ENCODE measurements at places on chromosomes 12 and 14.

DNA sequence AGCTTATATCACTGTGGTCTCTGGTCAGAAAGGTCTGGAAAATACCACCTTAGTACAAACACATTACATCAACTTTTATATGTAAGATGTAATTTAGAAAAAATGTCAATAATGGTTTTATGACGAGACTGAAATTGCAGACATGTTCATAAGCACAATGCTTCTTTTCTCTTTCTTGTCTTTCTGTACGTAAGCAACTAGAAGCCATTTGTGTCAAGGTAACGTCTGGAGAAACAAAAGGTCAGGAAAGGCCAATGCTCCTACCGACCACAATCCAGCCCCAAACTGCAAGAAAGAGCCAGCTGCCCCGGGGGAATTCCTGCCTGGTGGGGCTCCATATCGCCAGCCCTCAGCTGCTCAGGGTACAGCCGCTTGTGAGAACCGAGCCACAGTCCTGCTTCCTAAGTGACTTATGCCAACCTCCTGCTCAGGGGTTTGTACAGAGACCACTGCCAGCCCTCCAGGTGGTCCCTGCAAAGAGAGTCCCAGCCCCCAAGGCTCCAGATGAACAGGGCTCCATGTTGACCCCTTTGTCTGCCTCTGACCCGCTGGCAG is 6.3 kb downstream of the ZNF839 start:
- H3K4me3 ChIP-seq = no peak overlapping the region
- H3K27ac ChIP-seq = no peak overlapping the region
- H3K27me3 ChIP-seq = no peaks in the 10 kb centered on the region

GRCh38 chr12:116121453-116121871 is 156.0 kb downstream of the MED13L start:
- no peak for DNase-seq
- no peaks in the 10 kb centered on the region for H3K36me3 ChIP-seq
- H3K27ac ChIP-seq = no peak overlapping the region
- no peak overlapping the region for H3K4me3 ChIP-seq

GRCh38 chr14:54672688-54673087 is 105.8 kb downstream of the SAMD4A start:
- peaks cover 62% of the 10 kb centered on the region for H3K4me1 ChIP-seq
- H3K27me3 ChIP-seq = no peaks in the 10 kb centered on the region
- no peaks in the 10 kb centered on the region for H3K36me3 ChIP-seq
- H3K4me3 ChIP-seq = no peak overlapping the region
- H3K27ac ChIP-seq = no peak overlapping the region

DNA sequence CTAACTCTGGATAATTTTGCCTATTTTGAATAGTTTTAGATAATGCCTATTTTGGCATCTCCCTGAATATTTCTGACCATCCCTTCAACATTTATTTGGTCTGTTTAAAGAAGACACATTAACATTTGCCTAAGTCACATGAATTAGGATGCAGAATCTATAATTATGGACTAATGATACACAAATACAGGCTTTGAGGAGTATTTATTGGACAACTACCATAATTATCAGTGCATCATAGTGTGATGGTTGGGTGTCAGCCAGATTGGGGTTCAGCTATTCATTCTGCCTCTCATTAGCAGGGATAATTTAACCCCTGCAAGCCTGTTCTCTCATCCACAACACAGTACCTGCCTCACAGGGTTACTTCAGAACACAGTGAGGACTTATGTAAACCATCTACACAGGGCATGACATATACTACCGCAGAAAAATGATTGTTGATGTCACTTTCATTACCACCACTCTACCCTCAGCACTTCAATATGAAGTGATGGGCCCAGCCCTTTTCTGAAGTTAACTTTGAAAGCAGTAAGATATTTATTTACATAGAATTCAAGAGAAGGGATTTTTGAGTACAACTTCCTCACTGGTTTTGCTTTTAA is 14.4 kb downstream of the PRKCH start:
- no peak overlapping the region for H3K4me3 ChIP-seq
- no peak for DNase-seq
- H3K27me3 ChIP-seq = peaks cover 7% of the 10 kb centered on the region
- H3K4me1 ChIP-seq = no peaks in the 10 kb centered on the region
- no peaks in the 10 kb centered on the region for H3K36me3 ChIP-seq

GRCh38 chr12:78210894-78211302 is 380.2 kb downstream of the NAV3 start:
- DNase-seq = peak; percentile 9
- H3K4me1 ChIP-seq = peaks cover 44% of the 10 kb centered on the region
- H3K4me3 ChIP-seq = no peak overlapping the region

DNA sequence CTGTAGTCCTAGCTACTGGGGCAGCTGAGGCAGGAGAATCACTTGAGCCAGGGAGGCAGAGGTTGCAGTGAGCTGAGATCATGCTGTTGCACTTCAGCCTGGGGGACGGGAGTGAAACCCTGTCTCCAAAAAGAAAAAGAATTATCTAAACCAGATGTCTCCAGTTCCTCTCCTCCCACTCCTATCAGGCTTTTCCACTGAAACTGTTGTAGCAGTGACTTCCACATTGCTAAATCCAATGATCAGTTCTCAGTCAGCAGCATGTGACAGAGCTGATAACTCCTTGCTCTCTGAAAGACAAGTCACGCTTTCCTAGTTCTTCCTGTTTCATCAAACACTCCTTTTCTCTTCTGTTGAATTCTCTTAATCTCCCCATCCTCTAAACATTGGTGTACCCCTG is 8.6 kb downstream of the SLC38A6 start:
- H3K27me3 ChIP-seq = no peaks in the 10 kb centered on the region
- DNase-seq = no peak
- no peak overlapping the region for H3K4me3 ChIP-seq
- no peak overlapping the region for H3K27ac ChIP-seq
- no peaks in the 10 kb centered on the region for H3K4me1 ChIP-seq
- no peaks in the 10 kb centered on the region for H3K36me3 ChIP-seq

DNA sequence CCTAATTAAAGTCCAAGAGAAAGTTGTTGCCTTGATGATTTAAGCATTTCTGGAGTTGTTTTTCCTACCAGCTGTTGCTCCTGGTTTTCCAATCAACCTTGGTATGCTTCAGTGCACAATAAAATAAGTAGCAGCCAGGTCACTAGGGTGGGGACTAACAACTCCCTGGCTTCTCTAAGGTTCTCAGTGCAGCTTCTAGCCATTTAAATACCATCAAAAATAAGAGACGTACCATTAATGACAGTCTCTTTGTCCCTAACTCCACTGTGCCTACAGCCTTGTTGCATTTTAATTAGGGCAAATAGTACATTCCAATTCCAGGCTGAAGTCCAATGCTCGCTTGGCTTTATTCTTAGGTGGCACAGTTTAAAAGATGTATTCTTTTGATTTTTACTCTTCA is 11.8 kb downstream of the STON2 start:
- no peaks in the 10 kb centered on the region for H3K27me3 ChIP-seq
- no peak for DNase-seq
- H3K36me3 ChIP-seq = peaks cover 9% of the 10 kb centered on the region

DNA sequence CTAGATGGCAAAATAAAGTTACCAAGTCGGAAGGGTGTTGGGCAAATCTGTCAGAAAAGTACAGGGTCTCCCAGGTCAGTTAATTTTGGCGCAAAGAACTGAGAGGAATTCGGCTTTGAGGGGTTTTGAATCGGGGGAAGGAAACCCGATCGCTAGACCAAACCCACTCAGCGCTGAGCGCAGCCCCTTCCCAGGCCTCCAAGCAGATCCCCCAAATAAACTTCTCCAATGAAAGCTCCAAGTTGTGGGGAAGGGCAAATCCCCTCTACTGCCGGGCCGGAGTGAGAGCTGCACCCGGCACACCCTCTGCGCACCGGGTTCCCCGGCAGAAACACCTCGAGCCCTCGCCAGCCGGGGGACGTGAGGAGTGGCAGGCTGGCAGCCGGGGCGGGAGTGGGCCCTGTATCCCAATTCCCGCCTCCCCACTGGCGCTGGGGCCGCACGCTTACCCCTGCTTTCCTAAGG is 441 bp downstream of the E2F7 start:
- peaks cover 16% of the 10 kb centered on the region for H3K27me3 ChIP-seq
- peak overlapping the region; percentile 88 for H3K4me3 ChIP-seq
- peaks cover 19% of the 10 kb centered on the region for H3K36me3 ChIP-seq
- DNase-seq = no peak
- H3K4me1 ChIP-seq = peaks cover 31% of the 10 kb centered on the region

GRCh38 chr14:36264595-36264994 is 55.8 kb downstream of the MBIP start:
- no peak overlapping the region for H3K27ac ChIP-seq
- H3K4me3 ChIP-seq = no peak overlapping the region
- no peak for DNase-seq
- no peaks in the 10 kb centered on the region for H3K36me3 ChIP-seq
- H3K4me1 ChIP-seq = peaks cover 15% of the 10 kb centered on the region
- peaks cover 79% of the 10 kb centered on the region for H3K27me3 ChIP-seq

DNA sequence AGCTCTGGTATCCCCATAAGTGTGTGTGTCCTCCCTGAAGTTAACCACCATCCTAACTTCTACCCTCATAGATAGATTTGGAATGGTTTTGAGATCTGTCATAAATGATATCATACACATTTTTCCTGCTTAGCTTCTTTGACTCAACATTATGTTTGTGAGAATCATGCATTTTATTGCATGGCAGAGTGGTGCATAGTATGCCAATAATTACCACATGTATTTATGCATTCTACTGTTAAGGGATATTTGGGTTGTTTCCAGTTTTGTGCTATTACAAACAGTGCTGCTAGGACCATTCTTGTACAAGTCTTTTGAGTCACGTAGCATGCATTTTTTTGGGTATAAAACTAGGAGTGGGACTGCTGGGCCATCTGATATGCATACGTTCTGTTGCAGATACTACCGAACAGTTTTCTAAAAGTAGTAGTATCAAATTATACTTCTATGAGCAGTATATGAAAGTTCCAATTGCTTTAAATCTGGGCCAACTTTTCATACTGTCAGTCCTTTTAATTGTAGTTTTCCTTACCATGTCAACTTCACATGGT is 13.4 kb downstream of the GRIP1 start:
- H3K4me3 ChIP-seq = no peak overlapping the region
- DNase-seq = no peak
- H3K36me3 ChIP-seq = no peaks in the 10 kb centered on the region
- no peak overlapping the region for H3K27ac ChIP-seq
- H3K4me1 ChIP-seq = no peaks in the 10 kb centered on the region

DNA sequence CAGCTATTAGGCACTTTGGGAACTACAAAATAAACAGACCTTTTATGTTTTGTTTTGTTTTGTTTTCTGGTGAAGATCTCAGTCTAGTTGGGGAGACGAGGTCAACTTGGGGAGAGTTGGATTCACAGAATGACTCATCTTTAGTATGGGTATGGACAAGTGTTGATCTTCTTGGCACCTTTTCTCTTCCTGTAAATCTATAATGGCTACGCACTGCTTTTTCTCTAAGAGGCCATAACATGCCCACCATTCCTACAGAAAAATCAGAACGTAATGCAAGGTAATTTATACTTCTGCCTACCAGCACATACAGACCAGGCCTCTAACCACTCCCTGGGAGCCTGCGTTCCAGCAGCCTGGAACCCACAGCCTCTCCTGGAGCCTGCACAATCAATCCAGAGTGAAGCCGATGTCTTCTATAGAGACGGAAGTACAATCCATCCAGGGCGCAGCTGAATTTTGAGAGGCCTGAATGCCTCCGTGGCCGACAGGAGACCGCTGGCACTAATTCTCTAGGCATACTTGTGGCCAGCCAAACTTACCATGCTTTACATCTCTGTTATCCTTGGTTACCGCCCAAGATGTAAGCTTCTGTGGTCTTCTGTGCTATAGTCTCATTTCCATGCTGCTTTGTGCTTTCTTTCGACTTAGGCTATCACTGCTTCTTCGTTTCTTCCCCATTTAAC is 717 bp downstream of the PPHLN1 start:
- peak overlapping the region; percentile 99 for H3K27ac ChIP-seq
- no peaks in the 10 kb centered on the region for H3K36me3 ChIP-seq
- no peaks in the 10 kb centered on the region for H3K27me3 ChIP-seq
- peaks cover 42% of the 10 kb centered on the region for H3K4me1 ChIP-seq

- DNase-seq = no peak
- H3K4me3 ChIP-seq = no peak overlapping the region
- peaks cover 22% of the 10 kb centered on the region for H3K4me1 ChIP-seq
- H3K36me3 ChIP-seq = peaks cover 7% of the 10 kb centered on the region
Observed at GRCh38 chr12:82818271-82819035, 131.7 kb downstream of the TMTC2 start.

DNA sequence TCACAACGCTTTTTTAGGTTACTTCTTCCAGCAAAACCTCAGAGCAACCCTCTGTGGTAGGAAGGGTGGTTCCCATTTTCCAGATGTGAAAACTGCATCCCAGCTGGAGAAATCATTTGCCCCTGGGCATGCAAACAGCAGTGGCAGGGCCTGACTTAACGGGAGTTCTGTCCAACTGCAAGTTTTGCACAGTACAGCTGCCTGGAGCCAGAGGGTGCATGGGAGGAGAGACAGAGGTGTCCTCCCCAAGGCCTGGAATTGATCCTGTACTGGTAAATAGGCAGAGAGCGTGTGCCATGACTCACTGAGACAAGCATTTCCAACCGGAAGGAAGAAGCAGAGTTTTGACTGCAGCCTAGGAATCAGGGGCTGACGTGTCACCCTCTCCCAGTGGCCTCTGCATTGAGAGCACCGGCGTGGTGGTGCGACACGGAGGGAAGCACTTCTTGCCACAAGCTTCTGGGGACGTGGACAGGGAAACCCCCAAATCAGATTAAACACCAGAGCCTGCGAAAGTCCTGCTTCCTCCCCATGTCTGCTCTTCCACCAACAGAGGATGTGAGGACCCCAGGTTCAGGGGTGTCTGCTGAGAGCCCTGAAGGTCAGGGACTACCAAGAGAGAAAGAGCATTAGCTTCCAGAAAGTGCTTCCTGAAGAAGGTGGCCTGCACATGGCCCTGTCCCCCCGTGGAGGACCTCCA is 19.0 kb upstream of the SERPINA4 start:
- H3K27me3 ChIP-seq = peaks cover 20% of the 10 kb centered on the region
- H3K4me1 ChIP-seq = peaks cover 10% of the 10 kb centered on the region
- no peak for DNase-seq
- H3K27ac ChIP-seq = no peak overlapping the region
- H3K36me3 ChIP-seq = no peaks in the 10 kb centered on the region

GRCh38 chr14:78170203-78170602 is at the start of gene NRXN3:
Gene NRXN3 (plus strand): TSS chr14:78170373. CDS start chr14:78243094, 72,721 bp downstream.
- H3K4me3 ChIP-seq = peak within 1 kb of the TSS; percentile 41
- peak; percentile 34 for DNase-seq
- peaks cover 57% of the 10 kb centered on the region for H3K27me3 ChIP-seq
- no peaks in the 10 kb centered on the region for H3K36me3 ChIP-seq
- H3K4me1 ChIP-seq = peaks cover 6% of the 10 kb centered on the region

GRCh38 chr12:89695100-89695499 is 13.5 kb downstream of the ATP2B1 start:
- H3K4me1 ChIP-seq = peaks cover 20% of the 10 kb centered on the region
- no peak overlapping the region for H3K27ac ChIP-seq
- H3K4me3 ChIP-seq = no peak overlapping the region
- no peak for DNase-seq

GRCh38 chr12:101829639-101830366 is 956 bp downstream of the GNPTAB start:
- peak overlapping the region; percentile 95 for H3K4me3 ChIP-seq
- H3K27ac ChIP-seq = peak overlapping the region; percentile 68
- no peaks in the 10 kb centered on the region for H3K36me3 ChIP-seq
- H3K27me3 ChIP-seq = peaks cover 12% of the 10 kb centered on the region
- peaks cover 17% of the 10 kb centered on the region for H3K4me1 ChIP-seq
- DNase-seq = no peak

GRCh38 chr12:14367040-14367661 is 1.7 kb downstream of the ATF7IP start:
- no peak for DNase-seq
- peaks cover 46% of the 10 kb centered on the region for H3K4me1 ChIP-seq
- H3K4me3 ChIP-seq = peak overlapping the region; percentile 97
- peaks cover 16% of the 10 kb centered on the region for H3K36me3 ChIP-seq
- no peaks in the 10 kb centered on the region for H3K27me3 ChIP-seq

Measured in neural crest cell (in vitro differentiated cells).